ENCODE measurements at places on chromosomes 1 and 21.

- DNase-seq: no peak
These were observed 129.4 kb upstream of the CACYBP start for GRCh38 chr1:174870319-174870718.

GRCh38 chr1:233962878-233963277, 58.4 kb downstream of the SLC35F3 start:
- DNase-seq: no peak

GRCh38 chr1:29211086-29212030, 19.4 kb downstream of the MECR start:
- DNase-seq: no peak

DNA sequence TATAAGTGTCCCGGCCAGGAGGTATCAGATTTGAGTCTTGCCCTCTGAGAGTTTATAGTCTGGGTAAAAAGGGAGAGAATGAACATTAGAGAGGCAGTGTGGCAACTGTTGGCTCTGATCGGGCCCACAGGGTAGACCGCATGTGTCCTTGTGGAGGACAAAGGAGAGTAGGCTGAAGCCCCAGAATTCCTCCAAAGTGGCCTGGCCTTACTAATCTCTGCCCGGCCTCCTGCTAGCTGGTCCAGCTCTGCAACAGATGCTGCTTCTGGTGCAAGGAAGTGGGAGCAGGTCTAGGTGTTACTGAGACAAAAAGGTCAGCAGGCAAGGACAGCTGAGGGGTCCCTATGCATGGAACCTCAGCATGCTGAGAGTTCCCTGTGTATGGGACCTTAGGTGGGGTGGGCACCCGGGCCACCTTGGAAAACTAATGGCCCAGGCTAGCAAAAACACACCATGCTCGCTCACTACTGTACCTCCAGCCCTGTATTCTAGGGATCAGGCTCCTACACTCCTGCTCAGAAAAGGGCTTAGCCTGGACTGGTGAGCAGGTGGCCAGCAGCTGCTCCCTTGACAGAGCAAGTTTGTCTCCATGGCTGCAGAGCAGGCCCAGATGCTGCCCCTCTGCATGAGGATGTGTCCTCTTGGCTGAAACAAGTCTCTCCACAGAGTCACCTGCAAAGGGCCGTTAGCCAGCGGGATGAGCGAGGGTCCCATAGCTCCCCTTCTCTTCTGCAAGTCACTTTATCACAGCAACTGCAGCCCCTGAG, 30.3 kb upstream of the RGS16 start:
- DNase-seq: no peak

- no peak for DNase-seq
These were observed 6.8 kb upstream of the LRRN2 start for GRCh38 chr1:204692325-204692840.

- DNase-seq: no peak
These were observed 405.4 kb downstream of the PTPRC start for GRCh38 chr1:199044191-199044590.

DNA sequence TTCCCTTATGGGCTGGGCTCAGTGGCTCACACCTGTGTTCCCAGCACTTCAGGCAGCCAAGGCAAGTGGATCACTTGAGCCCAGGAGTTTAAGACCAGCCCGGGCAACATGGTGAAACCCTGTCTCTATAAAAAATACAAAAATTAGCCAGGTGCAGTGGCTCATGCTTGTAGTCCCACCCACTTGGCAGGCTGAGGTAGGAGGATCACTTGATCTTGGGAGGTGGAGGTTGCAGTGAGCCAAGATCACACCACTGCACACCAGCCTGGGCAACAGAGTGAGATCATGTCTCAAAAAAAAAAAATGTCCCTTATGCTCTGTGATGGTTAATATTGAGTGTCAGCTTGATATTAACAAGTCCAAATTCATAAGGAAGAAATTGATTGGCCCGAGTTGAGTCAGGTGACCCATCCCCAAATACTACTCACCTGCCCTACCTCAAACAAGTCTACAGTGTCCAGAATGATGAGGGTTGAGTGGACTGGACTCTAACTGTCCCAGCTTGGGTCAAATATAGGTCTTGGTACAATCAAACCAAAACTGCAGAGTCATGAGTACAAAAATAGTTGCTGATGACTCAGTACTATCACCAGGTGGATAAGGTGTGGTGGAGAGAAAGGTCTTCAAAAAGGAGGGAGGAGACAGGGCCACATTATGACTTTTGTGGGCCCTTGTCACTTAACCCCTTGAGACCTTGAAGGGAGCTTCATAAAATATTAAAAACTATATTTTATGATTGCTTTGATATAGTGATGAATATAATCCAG, 161.0 kb downstream of the ZNF326 start:
- DNase-seq: no peak

DNA sequence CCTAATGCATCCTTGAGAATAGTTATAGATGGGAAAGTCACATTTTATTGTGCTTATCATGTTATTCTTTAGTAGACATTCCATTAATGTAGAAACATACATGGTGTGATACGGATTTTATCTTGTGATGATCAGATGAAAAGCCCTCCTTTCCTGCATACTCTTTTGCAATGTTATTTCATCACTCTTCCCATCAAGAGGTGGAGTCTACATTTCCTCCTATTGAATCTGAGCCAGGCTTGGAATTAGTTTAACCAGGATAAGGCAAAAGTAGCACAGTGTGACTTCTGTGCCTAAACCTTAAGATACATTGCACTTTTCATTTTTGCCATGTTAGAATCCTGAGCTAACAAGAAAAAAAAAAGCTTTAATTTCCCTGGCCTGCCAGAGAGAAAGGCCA, 393.7 kb upstream of the ST6GALNAC5 start:
- no peak for DNase-seq

DNA sequence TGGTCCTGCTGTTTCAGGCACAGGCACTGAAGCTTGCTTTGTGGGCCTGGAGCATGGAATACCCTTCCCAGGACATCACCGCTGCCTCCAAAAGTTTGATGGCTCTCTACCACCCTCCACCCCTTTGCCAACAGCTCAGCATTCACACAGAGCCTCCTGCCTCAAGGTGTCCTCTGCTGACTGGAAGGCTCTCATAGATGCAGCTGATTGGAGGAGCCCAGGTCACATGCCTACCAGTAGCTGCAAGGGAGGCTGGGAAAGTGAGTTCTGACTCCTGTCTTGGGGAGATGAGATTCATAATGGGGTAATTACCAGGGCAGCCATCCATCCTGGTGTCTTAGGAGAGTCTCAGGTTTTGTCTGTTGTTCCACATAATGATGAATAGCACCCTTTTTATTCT, 124.8 kb upstream of the GRIK3 start:
- DNase-seq: no peak

- no peak for DNase-seq
These were observed 564 bp downstream of the DISP1 start for GRCh38 chr1:222815440-222815765.
